IPS-NIHi11 (cell line): ENCODE measurements at places on chromosomes 1 and 21.
A peak's percentile ranks its signal among the peaks of the same experiment; 100 is the strongest.

DNA sequence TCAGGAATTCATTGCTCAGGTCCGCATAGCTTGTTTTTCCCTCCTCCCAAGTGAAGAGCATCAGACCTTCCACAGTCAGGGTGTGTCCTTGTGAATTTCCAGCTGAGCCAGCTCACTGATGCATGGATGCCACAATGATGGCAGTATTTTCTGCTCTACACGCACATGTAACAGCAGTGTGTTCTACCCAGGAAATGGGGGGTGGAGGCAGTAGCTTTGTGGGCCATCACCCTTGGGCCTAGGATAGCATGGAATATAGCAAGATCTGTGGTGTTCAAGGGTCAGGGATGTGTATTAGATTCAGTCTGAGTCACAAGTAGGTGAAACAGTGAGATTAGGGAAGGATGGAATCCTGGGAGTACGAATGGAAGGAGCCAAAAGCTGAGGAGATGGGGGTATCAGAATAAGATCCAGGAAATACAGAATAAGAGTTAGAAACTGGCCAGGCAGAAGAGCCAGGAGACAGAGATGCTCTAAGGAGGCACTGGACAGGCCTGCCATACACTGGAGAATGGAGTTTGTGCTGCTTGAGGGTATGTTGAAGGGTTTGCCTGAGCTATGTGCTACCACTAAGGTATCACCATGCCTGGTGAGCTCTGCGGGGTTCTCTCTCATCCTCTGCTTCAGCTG is 90.6 kb upstream of the CNIH3 start:
- DNase-seq = no peak

DNA sequence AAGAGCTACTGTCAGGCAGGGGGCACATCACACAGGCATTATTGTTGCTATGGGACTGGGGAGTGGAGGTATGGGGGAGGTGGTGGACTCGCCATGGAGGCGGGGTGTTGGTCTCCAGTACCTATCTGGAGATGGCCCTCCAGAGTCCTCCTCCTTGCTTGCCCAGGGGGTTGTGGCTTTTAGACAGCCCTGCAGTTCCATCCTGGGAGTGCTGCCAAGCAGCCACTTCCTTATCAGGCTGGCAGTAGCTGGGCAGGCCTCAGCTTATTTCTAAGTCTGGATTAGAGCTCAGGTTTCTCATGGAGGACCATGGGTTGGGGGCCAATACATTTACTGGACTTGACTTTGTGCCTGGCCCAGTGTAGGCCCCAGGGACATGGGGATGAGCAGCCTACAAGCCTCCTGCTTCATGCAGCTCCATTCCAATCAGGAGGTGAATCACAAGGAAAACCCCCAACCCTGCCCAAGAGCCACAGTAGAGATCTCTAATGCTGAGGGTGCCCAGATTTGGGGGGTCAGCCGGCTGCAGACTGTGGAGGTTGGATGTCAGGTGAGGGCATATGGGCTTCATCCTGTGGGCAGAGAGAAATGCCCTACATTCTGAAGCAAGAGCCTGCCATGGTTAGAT is 210.7 kb upstream of the EDN2 start:
- DNase-seq = no peak

DNA sequence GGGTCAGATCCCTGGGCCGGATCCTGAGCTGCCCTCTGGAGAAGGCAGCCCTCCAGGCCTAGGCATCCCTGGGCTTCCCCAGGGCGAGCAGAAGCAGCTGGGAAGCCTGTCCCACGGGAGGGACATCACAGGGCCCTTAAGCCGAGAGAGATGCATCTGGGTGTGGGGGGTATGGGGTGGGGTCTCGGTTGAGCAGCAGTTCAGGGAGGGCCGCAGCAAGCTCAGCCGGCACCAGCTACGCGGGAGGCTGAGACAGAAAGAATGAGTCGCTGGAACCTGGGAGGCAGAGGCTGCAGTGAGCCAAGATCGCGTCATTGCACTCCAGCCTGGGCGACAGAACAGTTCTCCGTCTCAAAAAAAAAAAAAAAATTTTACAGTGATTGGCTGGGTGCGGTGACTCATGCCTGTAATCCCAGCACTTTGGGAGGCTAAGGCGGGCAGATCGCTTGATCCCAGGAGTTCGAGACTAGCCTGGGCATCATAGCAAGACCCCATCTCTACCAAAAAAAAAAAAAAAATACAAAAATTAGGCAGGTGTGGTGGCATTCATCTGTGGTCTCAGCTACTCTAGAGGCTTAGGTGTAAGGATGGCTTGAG is 37.7 kb downstream of the RRP1 start:
- DNase-seq = peak; percentile 6

DNA sequence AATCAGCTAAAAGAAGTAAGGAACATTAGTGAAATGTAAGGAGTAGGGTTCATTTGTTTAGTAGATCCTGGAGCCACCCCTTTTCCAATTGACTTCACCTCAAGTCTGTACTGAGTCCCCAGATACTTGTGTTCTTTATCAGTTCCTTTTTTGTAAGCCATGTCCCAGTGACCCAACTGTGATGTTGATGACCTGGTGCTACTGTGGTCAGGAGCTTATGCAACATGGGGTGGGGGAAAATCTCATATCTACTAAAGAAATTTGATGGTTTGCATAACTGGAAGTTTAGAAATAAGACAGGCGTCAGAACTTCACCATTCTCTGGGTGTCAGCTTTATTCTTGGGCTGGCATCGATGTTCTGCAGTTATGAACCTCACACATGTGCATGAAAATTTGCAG is 120.5 kb downstream of the LRRC7 start:
- DNase-seq = no peak

DNA sequence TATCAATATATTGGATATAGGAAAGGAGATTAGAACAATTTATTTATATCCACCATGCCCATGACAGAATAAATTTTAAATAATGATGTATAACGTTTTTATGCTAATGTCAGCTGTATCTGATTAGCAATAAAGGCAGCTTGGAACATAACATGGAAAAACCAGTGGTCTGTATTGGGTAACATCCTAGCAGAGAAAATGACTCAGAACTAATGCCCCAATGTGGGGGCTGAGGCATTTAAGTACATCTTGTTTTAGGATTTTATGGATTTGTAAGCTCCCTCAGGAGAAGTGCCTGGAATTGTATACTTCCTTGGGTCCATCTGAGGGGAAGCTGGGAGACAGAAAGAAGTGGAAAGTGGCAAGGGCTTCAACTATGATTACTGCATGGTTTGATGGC is 82.3 kb downstream of the HMCN1 start:
- DNase-seq = no peak

DNA sequence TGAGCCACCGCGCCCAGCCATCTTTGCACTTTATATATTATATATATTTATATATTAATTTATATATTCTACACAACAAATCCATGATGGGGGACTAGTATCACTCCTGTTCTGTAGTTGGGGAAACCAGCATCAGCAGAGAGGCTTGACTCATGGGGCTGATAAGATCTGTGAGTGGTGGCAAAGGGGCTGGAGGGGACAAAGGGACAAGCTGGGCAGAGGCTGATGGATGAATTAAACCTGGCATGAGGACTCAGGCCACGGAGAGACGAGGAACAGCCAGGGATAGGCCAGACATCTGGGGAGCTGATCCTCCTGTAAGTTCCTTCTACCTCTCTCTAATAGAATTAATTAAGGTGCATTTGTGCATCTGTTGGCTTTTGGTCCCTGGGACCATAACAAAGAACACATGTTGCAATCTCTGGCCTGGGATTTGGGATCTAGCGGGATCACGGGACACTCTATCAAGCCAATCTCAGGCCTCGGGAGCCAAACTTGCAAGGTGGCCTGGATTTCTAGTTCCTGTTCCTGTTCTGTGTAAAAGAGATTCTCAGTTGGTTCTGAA is 7.6 kb downstream of the CNR2 start:
- no peak for DNase-seq

DNA sequence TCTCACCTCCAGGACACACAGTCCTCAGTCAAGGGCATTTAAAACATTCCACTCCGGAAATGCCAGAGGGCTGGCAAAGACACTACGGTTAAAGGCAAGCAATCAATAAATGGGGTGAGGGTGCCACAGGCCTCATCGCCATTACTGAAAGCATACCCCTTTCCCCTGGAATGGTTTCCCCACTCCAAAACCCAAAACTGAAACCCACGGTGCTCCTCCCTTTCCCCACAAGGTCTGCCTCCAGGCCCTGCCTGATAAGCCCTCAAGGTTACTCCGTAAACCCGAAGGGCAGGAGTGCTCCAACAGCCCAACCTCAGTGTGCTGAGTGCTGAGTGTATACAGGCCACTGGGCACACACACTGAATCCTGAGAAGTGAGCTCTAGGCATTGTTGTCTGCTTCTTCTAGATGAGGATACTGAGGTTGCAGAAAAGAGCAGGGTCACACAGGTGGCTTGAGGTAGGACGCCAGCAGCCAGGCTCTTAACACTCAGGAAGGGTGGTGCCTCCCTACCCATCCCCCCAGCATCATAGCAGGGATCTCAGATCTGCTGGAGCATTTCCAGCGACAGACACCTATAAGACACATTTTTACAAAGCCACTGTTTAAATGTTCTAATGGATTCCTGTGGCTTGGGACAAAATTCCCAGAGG is 29.0 kb downstream of the SSBP3 start:
- DNase-seq = no peak

DNA sequence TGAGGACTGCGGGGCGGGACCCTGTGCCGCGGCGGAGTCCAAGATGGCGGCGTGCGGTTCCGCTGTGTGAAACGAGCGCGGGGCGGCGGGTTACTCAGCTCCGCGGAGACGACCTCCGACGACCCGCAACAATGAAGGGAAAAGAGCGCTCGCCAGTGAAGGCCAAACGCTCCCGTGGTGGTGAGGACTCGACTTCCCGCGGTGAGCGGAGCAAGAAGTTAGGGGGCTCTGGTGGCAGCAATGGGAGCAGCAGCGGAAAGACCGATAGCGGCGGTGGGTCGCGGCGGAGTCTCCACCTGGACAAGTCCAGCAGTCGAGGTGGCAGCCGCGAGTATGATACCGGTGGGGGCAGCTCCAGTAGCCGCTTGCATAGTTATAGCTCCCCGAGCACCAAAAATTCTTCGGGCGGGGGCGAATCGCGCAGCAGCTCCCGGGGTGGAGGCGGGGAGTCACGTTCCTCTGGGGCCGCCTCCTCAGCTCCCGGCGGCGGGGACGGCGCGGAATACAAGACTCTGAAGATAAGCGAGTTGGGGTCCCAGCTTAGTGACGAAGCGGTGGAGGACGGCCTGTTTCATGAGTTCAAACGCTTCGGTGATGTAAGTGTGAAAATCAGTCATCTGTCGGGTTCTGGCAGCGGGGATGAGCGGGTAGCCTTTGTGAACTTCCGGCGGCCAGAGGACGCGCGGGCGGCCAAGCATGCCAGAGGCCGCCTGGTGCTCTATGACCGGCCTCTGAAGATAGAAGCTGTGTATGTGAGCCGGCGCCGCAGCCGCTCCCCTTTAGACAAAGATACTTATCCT is 430 bp downstream of the RBM15 start:
- peak; percentile 64 for DNase-seq

- DNase-seq = no peak
Measured at GRCh38 chr1:17296086-17296485, 11.9 kb upstream of the PADI4 start.

DNA sequence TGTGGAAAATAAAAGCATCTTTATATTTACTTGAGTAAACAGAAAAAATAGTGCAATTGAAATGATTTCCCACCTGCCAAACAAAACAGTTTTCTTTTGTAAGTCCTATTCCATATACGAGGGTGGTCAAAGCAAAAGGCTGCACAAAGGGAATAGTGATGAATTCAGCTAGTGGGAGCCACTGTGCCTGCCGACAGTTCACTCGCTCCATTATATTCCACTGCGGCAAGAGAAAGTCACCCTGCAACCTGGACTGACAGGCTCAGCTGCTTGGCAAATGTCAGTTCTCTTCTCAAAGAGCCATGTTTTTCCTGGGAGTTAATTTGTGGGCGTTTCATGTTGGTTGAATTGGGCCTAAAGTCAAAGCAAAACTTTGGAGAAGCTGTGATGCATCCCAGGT is 145.4 kb downstream of the LMO4 start:
- DNase-seq = no peak

- no peak for DNase-seq
Measured at GRCh38 chr21:45180246-45180599, 105.8 kb downstream of the ADARB1 start.

DNA sequence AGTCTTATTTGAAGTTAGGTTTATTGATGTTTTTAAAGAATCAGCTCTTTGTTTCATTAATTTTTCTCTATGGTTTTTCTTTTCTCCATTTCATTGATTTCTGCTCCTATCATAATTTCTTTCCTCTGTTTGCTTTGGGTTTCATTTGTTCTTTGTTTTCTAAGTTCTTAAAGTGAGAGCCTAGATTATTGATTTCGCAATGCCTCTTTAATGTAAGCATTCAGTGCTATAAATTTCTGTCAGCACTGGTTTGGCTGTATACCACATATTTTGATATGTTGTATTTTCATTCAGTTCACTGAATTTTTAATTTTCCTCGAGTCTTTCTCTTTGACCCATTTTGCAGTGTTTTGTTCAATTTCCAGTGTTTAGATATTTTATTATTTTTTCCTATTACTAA is 68.7 kb downstream of the DNAH14 start:
- no peak for DNase-seq

DNA sequence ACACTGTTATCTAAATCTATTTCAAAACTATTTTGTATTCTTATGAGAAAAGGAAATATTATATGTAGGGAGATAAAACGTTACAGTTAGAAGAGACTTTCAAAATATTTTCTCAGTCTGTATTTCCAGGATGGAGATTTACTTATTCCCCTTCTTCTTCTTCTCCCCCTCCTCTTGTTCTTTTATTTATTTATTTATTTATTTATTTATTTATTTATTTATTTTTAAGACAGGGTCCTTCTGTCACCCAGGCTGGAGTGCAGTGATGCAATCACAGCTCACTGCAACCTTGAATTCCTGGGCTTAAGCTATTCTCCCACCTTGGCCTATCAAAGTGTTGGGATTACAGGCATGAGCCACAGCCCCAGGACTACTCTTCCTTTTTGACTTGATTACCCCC is 2.8 kb upstream of the RPF1 start:
- DNase-seq = no peak

- DNase-seq = no peak
Measured at GRCh38 chr1:56216218-56216617, 363.1 kb downstream of the PLPP3 start.

DNA sequence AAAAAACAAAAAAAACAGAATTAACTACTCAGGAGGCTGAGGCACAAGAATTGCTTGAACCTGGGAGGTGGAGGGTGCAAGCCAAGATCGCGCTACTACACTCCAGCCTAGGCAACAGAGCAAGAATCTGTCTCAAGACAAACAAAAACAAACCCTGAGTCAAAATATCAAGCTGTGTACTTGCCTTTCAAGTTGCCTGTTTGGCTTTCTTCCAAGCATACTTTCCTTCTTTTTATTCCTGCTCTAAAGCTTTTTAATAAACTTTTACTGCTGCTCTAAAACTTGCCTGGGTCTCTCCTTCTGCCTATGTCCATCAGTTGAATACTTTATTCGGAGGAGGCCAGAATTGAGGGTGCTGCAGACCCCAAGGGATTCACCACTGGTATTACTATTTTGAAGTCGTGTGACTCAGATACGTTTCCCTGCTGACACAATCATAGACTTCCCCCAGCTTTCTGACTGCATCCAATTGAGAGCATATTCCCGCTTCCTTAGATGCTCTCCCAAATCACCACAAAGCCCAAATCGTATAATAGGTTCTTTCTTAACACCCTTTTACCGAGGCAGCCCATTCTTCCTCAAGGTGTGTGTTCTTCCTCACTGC is 3.5 kb upstream of the ACBD6 start:
- DNase-seq = no peak
